Vagina (tissue), 2 donors: ENCODE measurements at places on chromosomes 12 and 14. TPM values are rescaled to one million over a fixed set of nuclear protein-coding genes. Genes with fewer than 3 reads are reported as not detected.

DNA sequence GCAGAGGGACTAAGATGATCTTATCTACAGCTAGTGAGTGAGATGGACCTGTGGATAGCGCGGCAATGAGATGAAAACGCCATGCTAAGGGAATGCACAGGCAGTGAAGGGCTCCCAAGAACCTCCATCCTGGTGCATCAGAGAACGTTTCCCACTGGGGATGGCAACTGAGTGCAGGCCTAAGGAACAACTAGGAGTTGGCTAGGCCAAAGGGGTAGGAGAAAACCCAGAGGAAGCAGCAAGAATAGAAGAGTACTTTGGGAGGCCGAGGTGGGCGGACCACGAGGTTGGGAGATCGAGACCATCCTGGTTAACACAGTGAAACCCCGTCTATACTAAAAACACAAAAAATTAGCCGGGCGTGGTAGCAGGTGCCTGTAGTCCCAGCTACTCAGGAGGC is 24.6 kb upstream of the BATF start:
- no peak for DNase-seq

DNA sequence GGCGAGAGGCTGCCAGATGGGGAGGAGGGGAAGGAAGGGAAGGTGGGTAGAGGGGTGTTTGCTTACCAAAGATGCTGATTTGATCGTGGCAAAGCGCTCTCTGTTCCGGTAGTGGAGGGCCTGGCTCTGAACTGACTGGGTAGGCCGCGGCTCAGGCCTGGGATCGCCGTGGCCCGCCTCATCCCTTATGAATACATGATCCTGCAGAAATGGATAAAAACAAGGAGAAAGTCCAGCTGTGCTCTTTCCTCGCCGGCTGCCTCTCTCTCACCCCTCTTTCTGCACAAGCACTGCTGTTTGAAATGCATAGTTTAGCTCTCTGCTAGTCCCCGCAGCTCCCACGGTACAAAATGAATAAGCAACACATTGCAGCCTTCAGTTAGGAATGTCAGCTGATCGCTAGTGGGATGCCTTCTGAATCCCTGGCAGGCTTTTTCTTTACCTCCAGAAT is 53.8 kb downstream of the PEBP1 start:
- no peak for DNase-seq

- no peak for DNase-seq
These were observed 16.6 kb upstream of the PLEK2 start for GRCh38 chr14:67428501-67429031.

ARHGAP9 gene
- total RNA-seq, result 28.7 TPM

DNA sequence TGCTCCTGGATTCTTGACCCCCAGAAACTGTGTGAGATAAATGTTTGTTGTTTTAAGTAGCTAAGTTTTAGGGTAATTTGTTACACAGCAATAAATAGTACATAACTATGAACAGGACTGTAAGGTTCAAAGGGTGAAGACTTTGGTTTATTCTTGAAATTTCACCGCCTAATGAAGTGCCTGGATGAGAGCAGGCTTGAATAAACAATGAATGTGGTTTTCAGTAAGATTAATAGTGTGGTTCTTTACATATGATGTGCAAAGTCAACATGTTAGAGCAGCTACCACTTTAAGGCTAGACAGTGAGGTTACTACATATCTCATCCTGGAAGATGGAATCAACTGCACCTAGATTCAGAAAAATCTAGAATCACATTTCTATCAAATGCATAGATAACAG is 145.2 kb upstream of the BTG1 start:
- no peak for DNase-seq

FAM234B gene
- 11.0 TPM for total RNA-seq

RHEBL1 gene
- 1.7 TPM for total RNA-seq

DNA sequence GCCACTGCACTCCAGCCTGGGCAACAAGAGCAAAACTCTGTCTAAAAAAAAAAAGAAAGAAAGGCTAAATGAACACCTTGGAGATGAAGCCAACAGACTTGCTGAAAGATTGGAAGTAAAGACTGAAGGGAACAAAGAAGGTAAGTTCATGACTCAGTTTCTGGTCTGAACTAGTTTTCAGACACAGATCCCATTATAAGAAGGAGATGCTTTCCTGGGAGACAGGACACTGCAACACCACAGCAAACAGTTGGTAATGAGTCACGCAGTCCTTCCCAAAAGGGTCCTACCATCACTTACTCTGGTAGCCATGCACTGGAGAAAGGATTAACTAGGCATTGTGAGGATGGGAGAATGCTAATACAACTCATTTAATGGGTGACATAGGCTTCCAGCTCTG is 97.2 kb downstream of the SSPN start:
- no peak for DNase-seq

- no peak for DNase-seq
These were observed 38.6 kb downstream of the MGST1 start for GRCh38 chr12:16385782-16386646.

MAX gene
- 71.7 TPM for total RNA-seq

- no peak for DNase-seq
These were observed 37.8 kb downstream of the CCDC92 start for GRCh38 chr12:123934829-123935228.

DNA sequence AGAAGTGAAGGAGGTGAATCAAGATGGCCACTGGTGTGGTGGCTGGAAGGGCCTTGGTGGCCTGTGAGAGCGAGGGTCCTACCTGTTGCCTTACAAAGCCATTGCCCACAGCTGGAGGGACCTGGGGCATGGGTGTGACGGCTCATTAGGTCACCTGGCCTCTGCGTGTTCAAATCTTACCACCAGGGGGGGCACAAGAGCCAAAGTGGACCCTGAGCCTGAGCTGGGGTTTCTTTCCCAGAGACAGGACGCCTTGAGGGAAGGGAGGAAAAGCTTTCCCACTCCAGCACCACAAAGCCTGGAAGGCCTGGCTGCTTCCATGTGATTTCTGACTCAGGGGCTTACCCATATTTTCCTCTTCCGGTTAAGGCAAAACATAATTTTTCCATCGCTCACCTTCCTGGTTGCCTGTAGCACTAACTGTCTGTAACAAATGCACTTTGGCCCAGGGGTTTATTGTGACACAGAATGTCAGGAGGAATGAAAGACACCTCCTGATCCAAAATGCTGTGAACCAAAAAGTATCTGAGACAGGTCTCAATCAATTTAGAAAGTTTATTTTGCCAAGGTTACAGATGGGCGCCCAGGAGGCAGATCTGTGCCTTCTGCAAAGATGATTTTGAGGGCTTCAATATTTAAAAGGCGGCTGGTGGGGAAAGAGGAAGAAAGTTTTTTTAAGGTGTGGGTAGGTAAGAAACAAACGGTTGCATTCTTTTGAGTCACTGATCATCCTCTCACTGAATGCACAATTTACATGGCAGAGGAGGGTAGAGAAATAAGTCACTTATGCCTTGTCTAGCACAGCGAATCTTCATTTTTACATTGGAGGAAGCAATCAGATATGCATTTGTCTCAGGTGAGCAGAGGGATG is 4.3 kb upstream of the CD9 start:
- DNase-seq, result no peak

KRT77 gene
- total RNA-seq, result 2.5 TPM

GRCh38 chr14:103142721-103143302 is 19.6 kb downstream of the TNFAIP2 start:
- DNase-seq, result no peak

VASH1 gene
- 6.1 TPM for total RNA-seq

DNA sequence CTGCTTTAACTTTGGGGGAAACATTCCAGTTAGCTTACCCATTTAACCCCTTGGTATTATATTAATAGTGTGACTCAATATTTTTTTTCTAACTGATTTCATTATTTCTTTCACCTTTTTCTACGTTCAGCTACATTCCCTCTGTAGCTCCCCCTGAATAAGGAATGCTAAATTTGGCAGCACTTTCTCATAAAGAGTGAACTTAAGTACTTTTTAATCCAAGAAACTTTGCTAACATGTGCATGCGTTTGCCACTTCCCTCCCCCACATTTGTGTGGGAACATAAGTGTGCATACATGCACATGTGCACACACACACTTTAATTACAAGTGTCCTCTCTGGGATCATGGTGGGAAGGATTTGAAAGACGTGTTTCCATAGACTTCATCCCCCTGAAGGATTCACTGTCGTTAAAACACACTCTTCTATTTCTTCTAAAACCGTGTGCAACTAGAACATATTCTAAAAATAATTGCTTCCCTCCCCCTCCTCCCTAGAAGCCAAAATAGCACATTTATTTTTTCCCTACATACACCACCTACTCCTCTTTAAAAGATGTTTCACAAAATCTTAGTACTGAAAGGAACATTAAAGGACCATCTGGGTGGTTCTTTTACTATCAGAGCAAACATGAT is 142.6 kb downstream of the PPM1H start:
- no peak for DNase-seq

GRCh38 chr12:84702001-84702400 is 210.6 kb downstream of the SLC6A15 start:
- DNase-seq, result no peak

CLEC6A gene
- total RNA-seq, result not detected

GRCh38 chr12:93571925-93572711 is at the start of gene SOCS2:
Gene SOCS2 (plus strand): TSS chr12:93572675. CDS start chr12:93572898, 223 bp downstream.
- no peak for DNase-seq

GRCh38 chr14:33505266-33505962 is 445.5 kb downstream of the EGLN3 start:
- no peak for DNase-seq

GRCh38 chr14:55926007-55926406 is 192.2 kb upstream of the PELI2 start:
- no peak for DNase-seq

SERPINA1 gene
- 6.1 TPM for total RNA-seq

DNA sequence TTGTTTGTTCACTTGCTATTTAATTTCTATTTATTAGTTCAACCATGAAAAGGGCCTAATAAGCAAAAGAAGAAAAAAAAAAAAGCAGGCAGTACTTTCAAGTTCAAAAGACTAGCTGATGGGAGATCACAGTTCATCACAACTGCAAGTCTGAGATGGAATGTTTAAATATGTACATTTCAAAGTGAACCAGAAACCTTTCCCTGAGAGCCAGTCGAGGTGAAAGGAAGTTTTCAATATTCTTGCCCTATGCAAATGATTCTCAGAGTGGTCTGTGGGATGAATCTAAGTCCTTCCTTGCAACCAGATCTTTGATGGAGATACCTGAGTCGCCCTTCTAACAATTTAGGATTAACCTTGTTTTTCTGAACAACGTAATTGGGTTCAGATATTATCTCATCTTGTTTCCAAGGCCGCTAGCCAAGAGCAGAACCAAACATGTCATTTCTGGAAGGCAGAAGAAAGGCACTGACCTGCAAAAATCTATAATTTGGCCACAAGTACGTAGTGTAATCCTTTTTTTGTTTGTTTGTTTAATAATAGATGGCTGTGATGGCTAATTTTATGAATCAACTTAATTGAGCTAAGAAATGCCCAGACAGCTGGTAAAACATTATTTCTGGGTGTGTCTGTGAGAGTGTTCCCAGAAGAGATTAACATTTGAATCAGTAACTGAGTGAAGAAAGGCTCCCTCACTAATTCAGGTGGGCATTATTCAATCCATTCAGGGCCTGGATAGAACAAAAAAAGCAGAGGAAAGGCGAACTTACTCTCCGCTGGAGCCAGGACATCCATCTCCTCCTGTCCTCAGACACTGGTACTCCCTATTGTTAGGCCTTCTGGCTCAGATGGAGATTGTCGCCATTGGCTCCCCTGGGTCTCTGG is 171.1 kb upstream of the TMPO start:
- DNase-seq, result no peak

GRCh38 chr12:93580682-93581081 is 8.2 kb downstream of the SOCS2 start:
- DNase-seq, result no peak

GRCh38 chr12:89946518-89947135 is 238.0 kb upstream of the ATP2B1 start:
- DNase-seq, result no peak

DNA sequence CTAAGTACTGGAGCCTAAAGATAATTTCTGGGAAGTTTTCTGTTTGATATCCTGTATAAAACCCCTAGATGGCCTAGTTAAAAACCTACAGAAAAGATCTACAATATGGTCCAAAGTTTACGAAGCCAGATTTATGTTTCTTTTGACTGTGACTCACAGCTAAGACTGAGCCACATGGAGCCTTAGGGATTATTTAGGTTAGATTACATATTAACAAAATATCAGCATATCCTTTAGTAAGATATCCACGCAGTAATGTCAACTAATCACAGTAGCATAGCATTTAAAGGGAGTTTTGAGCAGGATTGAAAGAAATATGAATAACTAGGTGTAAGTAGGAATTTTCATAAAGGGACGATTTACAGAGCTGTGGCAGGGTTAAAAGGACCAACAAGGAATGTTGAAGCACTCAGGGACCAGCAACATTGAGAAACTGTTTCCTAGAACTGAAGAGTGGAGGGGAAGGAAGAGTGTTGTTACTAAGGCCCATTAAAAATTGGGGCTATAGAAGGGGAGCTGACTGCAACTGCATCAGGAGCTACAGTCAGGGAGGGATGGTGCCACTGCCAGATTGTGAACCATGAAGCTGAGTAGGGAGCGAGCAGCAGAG is 155.5 kb downstream of the DACT1 start:
- DNase-seq, result no peak

CLECL1 gene
- total RNA-seq, result not detected

DNA sequence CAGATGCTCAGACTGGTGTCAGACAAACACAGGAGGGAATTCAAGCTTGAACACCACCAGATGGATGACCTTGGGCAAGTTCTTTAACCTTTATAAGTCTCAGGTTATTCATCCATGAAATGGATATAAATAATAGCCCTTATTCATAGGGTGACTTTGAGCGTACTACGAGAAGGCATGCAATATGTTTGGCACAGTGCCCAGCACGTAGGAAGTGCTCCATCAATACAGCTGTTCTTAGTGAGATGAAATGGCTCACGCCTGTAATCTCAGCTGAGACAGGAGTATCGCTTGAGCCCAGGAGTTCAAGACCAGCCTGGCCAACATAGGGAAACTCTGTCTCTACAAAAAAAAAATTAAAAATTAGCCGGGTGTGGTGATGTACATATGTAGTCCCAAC is 84.8 kb upstream of the FICD start:
- DNase-seq, result no peak

PAWR gene
- 103 TPM for total RNA-seq

BEST3 gene
- not detected for total RNA-seq

DNA sequence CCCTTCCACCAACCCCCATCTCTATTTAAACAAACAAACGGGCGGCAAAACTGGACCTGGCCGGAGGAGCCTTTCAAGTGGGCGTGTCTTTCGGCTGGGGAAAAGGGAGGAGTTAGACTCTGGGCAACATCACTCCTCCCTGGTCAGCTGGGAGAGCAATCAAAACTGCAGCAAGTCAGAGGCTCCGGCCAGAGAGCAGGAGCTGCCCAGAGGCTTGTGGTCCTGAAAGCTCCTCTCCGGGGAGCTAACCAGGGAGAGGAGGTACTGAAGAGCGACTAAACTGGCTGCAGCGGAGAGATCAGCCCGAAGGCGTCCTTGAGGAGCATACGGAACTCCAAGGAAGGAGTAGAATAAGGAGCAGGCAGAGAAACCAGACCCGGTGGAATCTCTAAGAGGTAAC is at the start of gene NEUROD4:
Gene NEUROD4, plus strand, starts transcription at position 191 of the 400 bp plus-strand sequence. CDS start 6,466 bp downstream, outside the sequence.
- no peak for DNase-seq

MGAT4C gene
- total RNA-seq, result 0.25 TPM
